ENCODE measurements at places on chromosomes 16 and 17.

DNA sequence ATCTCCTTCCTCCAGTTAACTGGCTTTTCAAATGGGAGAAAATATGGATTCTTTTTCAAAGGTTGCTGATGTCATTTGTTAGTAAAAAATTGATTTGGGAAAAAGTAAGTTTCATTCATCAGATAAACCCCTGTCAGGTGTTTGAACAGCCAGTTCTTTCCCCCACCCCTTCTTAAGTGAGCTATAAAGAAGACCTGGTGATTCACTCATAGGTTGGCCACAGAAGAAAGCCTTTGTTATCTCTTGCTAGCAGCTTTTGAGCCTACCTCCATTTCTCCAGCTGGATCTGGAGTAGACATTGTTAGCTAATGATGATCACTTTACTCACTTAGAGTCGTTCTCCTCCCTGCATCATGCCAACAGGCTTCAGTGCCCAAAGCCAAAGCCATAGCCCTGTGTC lies 63.0 kb downstream of the NLK start:
- no peak for DNase-seq

- no peak for DNase-seq
These were observed 104.1 kb downstream of the BMERB1 start for GRCh38 chr16:15538507-15538906.

GRCh38 chr16:15777533-15778203 lies 79.2 kb downstream of the MYH11 start:
- no peak for DNase-seq

GRCh38 chr17:31743797-31744196 lies 115.2 kb downstream of the COPRS start:
- DNase-seq = no peak

DNA sequence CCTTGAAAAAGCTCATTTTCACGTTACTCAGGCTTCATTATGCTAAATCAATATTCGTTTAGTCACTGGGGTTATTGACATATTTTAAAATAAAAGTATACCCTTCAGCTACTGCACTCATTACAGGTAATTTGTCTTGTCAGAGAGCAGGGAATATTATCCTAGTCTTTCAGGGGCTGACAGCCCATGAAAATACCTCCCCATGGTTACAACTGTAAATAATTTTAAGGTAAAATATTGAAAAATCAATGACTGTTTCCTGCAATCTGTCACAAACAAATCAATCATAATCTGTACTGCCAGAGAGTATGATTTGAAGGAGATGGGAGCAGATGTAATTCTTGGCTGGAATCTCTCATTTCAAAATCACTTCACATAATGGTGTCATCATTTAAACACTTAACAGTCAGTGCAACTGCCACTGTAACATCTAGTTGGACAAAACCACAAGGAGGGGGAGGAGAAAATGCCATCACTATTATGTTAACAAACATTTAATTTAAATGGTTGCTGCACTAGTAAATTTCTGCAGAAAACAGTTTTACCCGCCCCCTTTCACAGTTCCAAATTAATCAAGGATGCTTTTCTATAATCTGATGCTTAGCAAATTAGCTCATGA lies 9.3 kb upstream of the IRX5 start:
- DNase-seq = no peak

Measured in stimulated activated CD8-positive, alpha-beta memory T cell treated with anti-CD3 and anti-CD28 coated beads, Interleukin-15, amount 100 ng/mL, for 24 hours (primary cell).